ENCODE measurements at places on chromosomes 1 and 21.

GRCh38 chr1:59682396-59683080, 132.2 kb upstream of the HOOK1 start:
- DNase-seq, result no peak

GRCh38 chr1:155130272-155131006, 2.8 kb downstream of the EFNA1 start:
- no peak for DNase-seq

DNA sequence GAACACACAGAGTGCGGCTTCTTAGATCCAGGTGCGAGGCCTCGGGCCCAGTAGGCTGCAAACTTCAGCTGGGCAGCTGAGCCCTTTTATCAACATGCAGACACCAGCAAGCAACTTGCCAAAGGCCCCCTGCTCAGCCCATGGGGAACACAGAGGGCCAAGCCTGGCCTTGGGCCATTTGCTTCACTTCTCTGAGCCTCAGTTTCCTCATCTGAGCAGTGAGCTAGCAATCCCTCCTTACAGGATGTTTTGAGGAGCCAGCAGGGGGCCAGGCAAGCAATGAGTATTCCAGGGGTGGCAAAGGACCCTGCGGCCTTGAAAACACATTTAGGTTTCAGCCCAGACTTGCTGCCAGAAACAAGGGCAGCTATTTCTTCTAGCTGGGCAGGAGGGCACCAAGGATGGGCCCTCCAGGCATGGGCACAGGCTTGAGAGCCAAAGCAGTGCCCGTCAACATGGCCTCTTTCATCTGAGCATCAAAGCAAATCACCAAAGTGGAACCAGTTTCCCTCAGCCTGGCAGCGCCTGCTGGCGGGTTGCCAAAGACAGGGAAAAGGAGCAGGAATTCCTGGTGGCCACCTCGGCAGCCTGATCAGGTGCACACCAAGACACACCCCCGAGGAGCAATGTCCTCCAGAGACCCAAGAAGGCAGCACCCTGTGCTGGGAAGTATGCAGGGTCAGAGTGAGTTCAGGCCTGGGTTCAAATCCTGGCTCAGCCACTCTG, 1.4 kb downstream of the MATN1 start:
- DNase-seq, result no peak

DNA sequence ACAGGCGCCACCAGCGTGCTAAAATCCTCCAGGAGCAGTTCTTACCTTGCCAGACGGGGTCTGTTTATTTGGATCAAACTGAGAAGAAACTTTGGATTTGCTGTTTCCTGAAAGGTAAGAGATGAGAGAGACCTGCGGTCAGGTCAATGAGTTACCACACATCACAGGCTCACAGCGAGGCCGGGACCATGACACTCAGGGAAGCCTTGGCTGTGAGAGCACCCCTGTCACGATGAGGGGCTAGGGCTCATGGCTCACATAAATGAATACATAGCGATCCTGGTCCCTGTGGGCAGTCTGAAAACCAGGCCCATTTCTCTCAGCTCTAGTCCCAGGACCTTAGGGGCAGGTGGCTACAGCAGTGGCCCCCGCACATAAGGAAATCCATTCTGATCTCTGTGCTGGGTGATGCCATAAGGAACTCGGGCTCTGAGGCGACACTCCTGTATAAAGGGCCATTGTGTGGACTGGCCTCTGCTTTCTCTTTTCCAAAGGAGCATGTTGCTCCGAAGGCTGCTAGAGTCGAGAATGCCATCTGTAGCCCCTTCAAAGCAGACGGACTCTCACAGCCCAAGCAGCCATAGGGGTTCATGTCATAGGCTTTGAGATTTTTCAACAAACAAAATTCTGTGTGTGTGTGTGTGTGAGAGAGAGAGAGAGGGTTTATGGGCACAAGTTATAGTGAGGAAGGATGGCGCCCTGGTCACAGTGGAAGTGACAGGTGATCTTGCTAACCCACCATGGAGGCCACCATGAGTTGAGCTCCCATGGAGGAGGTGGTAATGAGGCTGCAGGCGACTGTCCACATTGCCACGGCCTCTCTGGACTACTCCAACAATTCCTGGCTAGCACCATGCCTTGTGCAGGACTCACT, 9.0 kb upstream of the SRM start:
- peak; percentile 38 for DNase-seq

GRCh38 chr1:246161626-246162025, 345.5 kb downstream of the SMYD3 start:
- DNase-seq, result no peak

DNA sequence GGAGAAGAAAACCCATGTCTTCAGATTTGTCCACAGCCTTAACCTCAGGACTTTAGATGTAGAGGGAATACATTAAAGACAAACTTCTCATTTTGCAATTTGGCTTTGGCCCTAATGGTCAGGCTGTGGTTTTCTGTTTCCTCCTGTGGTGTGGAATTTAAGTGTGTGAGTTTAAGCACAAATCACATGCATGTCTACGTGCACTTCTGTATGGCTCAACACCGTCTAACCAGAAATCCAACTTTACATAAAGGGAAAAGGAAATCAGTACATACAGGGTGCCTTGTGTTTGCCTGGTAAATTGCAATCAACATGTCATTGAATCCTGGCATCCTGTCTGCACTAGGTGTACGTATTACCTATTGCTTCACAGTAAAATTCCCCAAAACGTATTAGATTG, 1.2 kb upstream of the ZNF124 start:
- no peak for DNase-seq

GRCh38 chr1:245549996-245550719, 395.4 kb downstream of the KIF26B start:
- no peak for DNase-seq

- DNase-seq, result peak; percentile 92
Measured at GRCh38 chr1:58592522-58593134, 15.6 kb upstream of the TACSTD2 start.

All from RWPE2 (cell line).